ENCODE measurements at places on chromosomes 6 and 20. TPM values are rescaled to one million over a fixed set of nuclear protein-coding genes. Genes with fewer than 3 reads are reported as not detected.

- no peaks in the 10 kb centered on the region for H3K36me3 ChIP-seq
- no peak overlapping the region for H3K4me3 ChIP-seq
These were observed 318.5 kb downstream of the QKI start for GRCh38 chr6:163733061-163733460.

Gene BMP2
- total RNA-seq, result 44.1 TPM

DNA sequence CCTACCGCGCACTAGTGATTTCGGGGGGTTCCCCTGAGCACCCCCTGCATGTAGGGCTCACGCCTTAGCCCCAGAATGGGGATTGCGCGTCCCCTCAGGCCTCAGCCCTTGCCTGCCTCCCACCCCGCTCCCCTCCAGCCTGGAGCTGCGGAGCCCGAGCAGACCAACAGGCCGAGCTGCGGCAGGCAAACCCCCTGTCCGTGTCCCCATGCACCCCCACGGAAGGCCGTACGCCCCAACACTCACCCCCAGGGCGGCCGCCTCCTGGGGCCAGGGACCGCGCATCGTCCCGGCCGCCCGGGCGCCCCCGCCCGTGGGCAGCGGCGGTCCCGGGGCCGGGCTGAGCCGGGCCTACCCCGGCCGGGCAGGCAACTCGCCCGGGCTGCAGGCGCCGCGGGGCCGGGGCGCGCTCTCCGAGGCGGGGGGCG lies 1.2 kb upstream of the KCNB1 start:
- peaks cover 8% of the 10 kb centered on the region for H3K4me1 ChIP-seq
- H3K27me3 ChIP-seq, result peaks cover 64% of the 10 kb centered on the region
- peak overlapping the region; percentile 34 for H3K4me3 ChIP-seq
- peak overlapping the region; percentile 41 for H3K27ac ChIP-seq
- no peak for DNase-seq

Gene ERVFRD-1
- total RNA-seq, result not detected

DNA sequence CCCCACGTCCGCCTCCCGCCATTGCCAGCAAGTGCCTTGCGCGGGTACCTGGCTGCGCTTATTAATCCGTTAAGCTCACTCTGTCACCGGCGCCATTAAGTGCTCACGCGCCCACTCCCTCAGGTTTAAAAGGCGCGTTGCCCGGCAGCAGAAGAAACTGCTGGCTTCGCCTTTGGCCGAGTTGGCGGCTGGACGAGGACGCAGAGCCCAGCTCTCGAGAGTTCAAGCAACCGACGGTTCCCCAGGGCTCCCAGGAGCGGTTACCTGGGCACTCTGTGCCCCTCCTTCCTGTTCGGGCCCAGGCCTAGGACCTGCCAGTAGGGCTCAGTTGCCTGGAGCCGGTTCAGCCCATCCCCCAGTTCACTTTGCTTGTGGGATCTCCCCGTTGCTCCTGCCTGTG lies at the start of gene GGTLC1:
Gene GGTLC1, minus strand, starts transcription at position 219 of the 400 bp plus-strand sequence. CDS start 2,168 bp downstream, outside the sequence.
- H3K36me3 ChIP-seq, result no peaks in the 10 kb centered on the region
- no peaks in the 10 kb centered on the region for H3K27me3 ChIP-seq
- no peak within 1 kb of the TSS for H3K27ac ChIP-seq
- H3K4me3 ChIP-seq, result no peak within 1 kb of the TSS
- H3K4me1 ChIP-seq, result no peaks in the 10 kb centered on the region

Gene TFAP2D
- not detected for total RNA-seq

DNA sequence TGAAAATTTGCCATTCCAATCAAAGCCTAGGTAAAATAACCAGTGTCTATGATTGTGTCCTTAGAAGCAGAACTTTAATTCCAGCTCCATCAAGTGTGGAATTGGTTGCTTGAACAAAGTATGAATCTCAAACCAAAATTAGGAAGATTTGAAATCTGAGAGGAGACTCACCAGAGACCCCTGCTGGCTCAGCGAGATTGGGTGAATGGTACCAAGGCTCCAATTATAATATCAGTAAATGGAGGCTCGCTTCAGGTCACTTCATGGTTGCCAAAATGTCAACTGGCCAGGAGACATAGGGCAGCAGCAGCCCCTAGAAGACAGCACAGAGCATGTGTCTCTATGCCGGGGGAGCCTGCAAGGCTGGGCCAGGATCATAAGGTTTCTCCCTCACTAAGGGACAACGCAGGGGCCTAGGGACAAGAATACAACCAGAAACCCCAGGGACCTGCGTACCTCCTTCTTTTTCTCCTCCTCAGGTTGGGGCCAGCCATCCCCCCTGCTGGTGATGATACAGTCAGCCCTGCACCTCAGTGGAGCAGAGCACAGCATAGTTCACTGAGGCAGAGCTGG lies 14.0 kb downstream of the RBL1 start:
- peak; percentile 17 for DNase-seq
- H3K27ac ChIP-seq, result no peak overlapping the region
- no peaks in the 10 kb centered on the region for H3K36me3 ChIP-seq
- H3K27me3 ChIP-seq, result no peaks in the 10 kb centered on the region

- H3K27ac ChIP-seq, result no peak overlapping the region
- no peaks in the 10 kb centered on the region for H3K27me3 ChIP-seq
- no peak overlapping the region for H3K4me3 ChIP-seq
These were observed 96.4 kb upstream of the IYD start for GRCh38 chr6:150272264-150272975.

DNA sequence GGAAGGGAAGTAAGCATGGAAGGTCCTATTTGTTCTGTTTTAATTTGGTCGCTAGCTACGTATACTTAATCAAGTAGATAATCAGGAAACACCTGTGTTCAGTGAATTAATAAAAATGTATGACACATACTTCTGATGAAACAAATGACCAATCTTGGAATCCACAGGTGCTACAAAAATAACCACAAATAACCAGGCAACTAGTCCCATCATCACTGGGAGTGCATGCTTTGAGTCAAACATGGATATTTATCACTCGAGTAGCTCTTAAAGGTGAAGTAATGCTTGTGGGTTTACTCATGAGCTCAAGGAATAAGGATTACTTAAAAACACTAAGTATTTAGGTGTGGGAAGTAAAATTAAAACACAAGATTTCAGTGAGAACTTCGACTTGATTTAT lies 285.6 kb upstream of the ID4 start:
- no peak overlapping the region for H3K4me3 ChIP-seq
- DNase-seq, result no peak
- no peaks in the 10 kb centered on the region for H3K27me3 ChIP-seq
- no peaks in the 10 kb centered on the region for H3K36me3 ChIP-seq
- no peaks in the 10 kb centered on the region for H3K4me1 ChIP-seq

GRCh38 chr6:135464634-135465033 lies 32.9 kb downstream of the AHI1 start:
- no peak overlapping the region for H3K4me3 ChIP-seq
- no peak overlapping the region for H3K27ac ChIP-seq
- DNase-seq, result no peak
- H3K36me3 ChIP-seq, result no peaks in the 10 kb centered on the region

DNA sequence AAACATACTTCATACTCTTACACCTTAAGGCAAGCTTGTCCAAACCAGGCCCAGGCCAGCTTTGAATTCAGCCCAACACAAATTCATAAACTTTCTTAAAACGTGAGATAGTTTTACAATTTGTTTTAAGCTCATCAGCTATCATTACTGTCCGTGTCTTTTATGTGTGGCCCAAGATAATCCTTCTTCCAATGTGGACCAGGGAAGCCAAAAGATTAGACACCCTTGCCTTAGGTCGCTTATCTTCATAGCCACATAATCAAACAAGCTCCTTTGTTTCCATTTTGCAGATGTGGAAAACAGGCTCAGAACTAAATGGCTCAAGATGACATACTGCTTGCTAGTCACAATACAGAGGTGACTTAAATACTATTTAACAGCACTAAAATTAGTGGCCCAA lies 6.0 kb downstream of the SALL4 start:
- no peak for DNase-seq
- H3K4me3 ChIP-seq, result no peak overlapping the region
- H3K4me1 ChIP-seq, result peaks cover 16% of the 10 kb centered on the region
- H3K27me3 ChIP-seq, result peaks cover 35% of the 10 kb centered on the region
- no peak overlapping the region for H3K27ac ChIP-seq

Gene BMP6
- 8.2 TPM for total RNA-seq

DNA sequence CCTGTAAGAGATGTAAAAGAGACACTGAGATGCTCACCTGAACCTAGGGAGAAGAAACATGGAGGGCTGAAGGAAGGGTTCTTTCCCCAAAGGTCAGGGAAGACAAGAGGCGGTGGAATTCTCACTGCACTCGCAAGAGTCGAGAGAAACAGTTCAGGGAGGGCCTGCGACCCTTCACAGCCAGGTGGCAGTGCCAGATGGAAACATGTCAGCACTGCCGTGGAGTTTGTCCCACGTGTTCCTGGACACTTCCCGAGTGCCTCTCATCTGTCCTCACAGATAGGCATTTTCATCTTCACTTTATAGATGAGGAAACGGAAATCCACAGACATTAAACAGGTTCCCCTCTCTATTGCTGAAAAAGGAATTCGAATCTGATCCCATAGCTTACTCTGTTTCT lies 70.4 kb upstream of the SYNJ2 start:
- DNase-seq, result no peak
- H3K36me3 ChIP-seq, result peaks cover 30% of the 10 kb centered on the region
- no peak overlapping the region for H3K4me3 ChIP-seq
- H3K27me3 ChIP-seq, result no peaks in the 10 kb centered on the region
- no peak overlapping the region for H3K27ac ChIP-seq

DNA sequence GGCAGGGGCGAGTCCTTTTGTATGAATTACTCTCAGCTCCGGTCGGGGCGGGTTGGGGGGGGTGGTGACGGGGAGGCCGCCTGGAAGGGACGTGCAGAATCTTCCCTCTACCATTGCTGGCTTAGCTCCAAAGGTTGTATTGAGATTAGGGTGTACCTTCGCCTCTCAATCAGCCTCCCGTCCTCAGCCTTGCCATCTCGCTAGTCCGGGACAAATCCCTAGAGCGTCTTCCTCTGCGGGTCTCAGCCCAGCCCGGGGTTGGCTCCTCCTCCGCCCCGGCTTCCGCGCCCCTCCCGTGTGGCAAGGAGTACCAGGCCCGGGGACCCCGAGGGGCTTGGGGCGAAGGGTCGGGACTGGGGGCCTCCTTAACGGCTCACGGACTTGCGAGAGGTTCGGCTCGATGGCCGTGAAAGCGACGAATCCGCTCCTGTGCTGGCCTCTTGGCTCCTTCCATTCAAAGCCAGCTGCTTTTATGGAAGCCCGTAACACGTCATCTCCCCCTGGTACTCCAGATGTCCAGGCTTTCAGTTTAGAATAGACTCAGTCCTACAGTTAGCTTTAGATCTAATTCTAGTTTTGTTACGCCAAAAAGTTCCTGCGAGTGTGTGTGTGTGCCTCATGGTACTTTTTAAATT lies 636 bp upstream of the EEF1A1 start:
- peaks cover 9% of the 10 kb centered on the region for H3K36me3 ChIP-seq
- H3K4me3 ChIP-seq, result peak overlapping the region; percentile 78
- H3K27ac ChIP-seq, result peak overlapping the region; percentile 100
- no peak for DNase-seq
- H3K27me3 ChIP-seq, result no peaks in the 10 kb centered on the region
- peaks cover 24% of the 10 kb centered on the region for H3K4me1 ChIP-seq

- H3K27ac ChIP-seq, result peak overlapping the region; percentile 31
- no peak for DNase-seq
- no peaks in the 10 kb centered on the region for H3K27me3 ChIP-seq
- H3K4me3 ChIP-seq, result no peak overlapping the region
- H3K4me1 ChIP-seq, result peaks cover 7% of the 10 kb centered on the region
- no peaks in the 10 kb centered on the region for H3K36me3 ChIP-seq
These were observed 10.3 kb downstream of the MTHFD1L start for GRCh38 chr6:150875841-150876240.

Gene INSM1
- total RNA-seq, result 3.0 TPM

GRCh38 chr20:53017206-53017605 lies 45.0 kb downstream of the TSHZ2 start:
- H3K36me3 ChIP-seq, result no peaks in the 10 kb centered on the region
- no peaks in the 10 kb centered on the region for H3K4me1 ChIP-seq
- no peak for DNase-seq

Gene TP53TG5
- total RNA-seq, result 0.14 TPM

GRCh38 chr6:42138630-42139619 lies 3.5 kb downstream of the C6orf132 start:
- H3K4me3 ChIP-seq, result no peak overlapping the region
- H3K27ac ChIP-seq, result peak overlapping the region; percentile 87
- peaks cover 20% of the 10 kb centered on the region for H3K27me3 ChIP-seq
- no peaks in the 10 kb centered on the region for H3K36me3 ChIP-seq
- H3K4me1 ChIP-seq, result peaks cover 12% of the 10 kb centered on the region
- no peak for DNase-seq

- H3K4me1 ChIP-seq, result no peaks in the 10 kb centered on the region
- no peaks in the 10 kb centered on the region for H3K36me3 ChIP-seq
These were observed 328.6 kb upstream of the PLCB4 start for GRCh38 chr20:8740265-8740664.

- DNase-seq, result peak; percentile 22
- no peaks in the 10 kb centered on the region for H3K4me1 ChIP-seq
- no peak overlapping the region for H3K27ac ChIP-seq
- H3K4me3 ChIP-seq, result no peak overlapping the region
- H3K27me3 ChIP-seq, result no peaks in the 10 kb centered on the region
- no peaks in the 10 kb centered on the region for H3K36me3 ChIP-seq
These were observed 22.2 kb upstream of the GABRR1 start for GRCh38 chr6:89239338-89239737.

DNA sequence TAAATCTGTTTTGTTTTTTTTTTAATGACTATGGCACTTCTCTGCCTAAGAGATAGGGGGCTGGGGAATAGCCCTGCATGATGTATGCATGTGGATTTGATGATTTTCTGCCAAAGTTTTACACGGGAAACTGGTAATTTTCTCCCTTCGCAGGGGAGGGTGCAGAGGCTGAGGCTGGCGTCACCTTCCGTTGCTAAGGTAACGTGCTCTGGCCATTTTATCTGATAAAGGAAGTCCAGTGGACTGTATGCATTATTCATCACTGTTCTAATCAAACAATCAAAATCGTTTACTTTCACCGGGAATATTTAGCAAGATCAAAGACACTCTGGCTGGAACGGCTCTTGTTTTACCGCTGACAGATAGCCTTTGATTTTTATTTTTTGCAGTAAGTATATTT lies 789 bp downstream of the PHACTR1 start:
- H3K4me1 ChIP-seq, result no peaks in the 10 kb centered on the region
- H3K4me3 ChIP-seq, result no peak overlapping the region
- no peaks in the 10 kb centered on the region for H3K36me3 ChIP-seq
- H3K27ac ChIP-seq, result no peak overlapping the region

DNA sequence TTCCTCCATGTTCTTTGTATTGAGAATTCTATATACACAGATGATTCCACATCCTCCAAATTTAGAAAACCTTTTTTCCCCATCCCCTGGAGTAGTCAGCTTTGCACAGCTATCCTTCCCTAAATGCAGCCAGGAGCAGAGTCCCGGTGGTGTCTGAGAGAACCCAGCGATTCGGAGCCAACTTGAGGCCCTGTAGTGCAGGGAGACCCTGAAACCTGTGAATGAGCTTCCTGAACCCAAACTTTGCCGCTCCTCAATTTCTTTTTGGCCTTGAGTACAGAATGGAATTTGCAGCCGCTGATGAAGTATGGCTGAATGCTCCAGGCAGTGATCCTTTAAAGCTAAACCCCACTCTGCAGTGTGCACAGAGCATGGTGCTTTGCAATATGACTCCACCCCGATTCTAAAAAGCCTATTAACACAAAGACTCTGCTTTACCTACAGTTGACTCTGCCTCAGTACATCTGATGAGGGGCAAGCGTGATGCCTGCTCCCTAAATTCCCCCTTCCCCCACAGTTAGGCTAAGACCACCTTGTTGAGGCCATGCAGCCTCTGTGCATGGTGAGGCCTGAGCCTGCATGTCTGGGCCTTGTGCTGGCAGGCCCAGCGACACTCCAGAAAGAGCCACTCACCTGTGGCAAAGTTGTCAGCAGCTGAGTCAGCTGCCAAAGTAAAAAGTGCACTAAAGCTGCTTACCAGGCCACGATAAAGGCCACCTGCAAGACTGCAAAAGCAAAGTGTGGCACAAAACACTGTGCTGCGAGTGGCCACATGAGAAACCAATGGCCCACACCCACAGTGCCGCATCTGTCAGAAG lies 82.1 kb downstream of the PLEKHG1 start:
- no peak overlapping the region for H3K4me3 ChIP-seq
- no peaks in the 10 kb centered on the region for H3K36me3 ChIP-seq
- H3K4me1 ChIP-seq, result peaks cover 7% of the 10 kb centered on the region
- DNase-seq, result no peak
